EH (cell line): ENCODE measurements at places on chromosomes 12 and 14.

- peak; percentile 81 for DNase-seq
These were observed 85.0 kb downstream of the CRADD start for GRCh38 chr12:93762059-93762719.

- no peak for DNase-seq
These were observed 3.0 kb upstream of the SLC38A1 start for GRCh38 chr12:46271863-46272262.

GRCh38 chr12:56189918-56190694, 823 bp upstream of the SMARCC2 start:
- peak; percentile 85 for DNase-seq

- DNase-seq: peak; percentile 27
These were observed 135.3 kb downstream of the OTOGL start for GRCh38 chr12:80234667-80235066.

- DNase-seq: no peak
These were observed 343.1 kb downstream of the FLRT2 start for GRCh38 chr14:85873006-85873405.

- DNase-seq: no peak
These were observed 12.2 kb downstream of the PRORP start for GRCh38 chr14:35134329-35135123.

DNA sequence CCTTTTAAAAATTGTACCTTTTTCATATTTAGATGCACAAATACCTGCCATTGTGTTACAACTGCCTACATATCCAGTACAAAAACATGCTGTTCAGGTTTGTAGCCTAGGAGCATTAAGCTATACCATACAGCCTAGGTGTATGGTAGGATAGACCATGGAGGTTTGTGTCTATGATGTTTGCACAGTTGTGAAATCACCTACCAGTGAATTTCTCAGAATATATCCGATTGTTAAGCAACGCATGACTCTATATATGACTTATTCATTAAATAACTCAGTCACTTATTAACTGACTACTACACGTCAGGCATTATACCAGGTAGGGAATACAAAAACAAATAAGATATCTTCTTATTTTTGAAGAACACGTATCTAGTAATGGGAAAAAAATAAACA, 26.2 kb upstream of the ETNK1 start:
- no peak for DNase-seq

DNA sequence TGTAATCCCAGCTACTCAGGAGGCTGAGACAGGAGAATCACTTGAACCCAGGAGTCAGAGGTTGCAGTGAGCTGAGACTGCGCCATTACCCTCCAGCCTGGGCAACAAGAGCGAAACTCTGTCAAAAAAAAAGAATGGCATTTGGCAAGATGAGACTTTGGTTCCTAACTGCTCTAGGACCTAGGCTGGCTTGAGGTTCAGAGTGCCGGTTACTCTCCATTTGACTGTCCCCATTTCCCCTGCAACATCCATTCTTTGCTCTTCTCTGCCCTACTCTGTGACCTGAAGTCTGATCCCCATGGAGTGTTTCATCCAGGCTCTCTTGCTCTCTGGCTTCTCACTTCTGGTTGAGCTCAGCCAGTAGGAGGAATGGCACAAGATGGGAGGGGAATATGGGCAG, 26.2 kb upstream of the PPP4R3A start:
- DNase-seq: no peak

- no peak for DNase-seq
These were observed 37.8 kb downstream of the HELB start for GRCh38 chr12:66340131-66340530.

GRCh38 chr12:118377021-118377883, 897 bp downstream of the SUDS3 start:
- no peak for DNase-seq

GRCh38 chr14:37201724-37202123, 4.0 kb downstream of the MIPOL1 start:
- no peak for DNase-seq

GRCh38 chr12:7128681-7129286, at the start of gene RBP5:
Gene RBP5, minus strand, starts transcription at chr12:7128889. Its CDS starts 114 bp downstream, at chr12:7128775.
- DNase-seq: no peak

DNA sequence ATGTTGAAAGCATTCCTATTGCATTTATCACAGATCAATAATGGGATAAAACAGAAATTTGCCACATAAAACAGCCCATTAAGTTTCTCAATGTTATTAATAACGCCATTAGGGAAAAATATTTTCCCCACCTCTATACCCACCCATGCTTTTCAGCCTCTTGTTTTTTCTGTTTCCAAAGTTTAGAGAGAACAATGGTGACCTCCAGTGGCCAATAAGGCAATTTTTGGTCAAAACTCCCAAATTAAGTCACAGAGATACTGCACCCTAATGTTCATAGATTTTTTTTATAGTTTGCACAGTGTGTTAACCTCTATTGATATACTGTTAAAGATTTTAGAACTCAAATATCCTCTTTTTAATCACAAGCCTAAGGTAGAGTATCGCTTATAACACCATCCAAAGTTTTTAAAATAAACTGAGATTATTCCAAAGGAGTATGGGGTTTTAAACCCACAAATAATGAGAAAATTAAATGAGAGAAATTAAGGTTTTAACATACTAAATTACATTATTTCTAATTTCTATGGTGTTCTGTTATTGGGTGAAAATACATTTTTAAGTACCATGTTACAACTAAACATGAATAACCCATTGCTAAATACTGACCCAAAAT, 184.7 kb upstream of the DCN start:
- DNase-seq: peak; percentile 43

GRCh38 chr14:34135492-34135891, 184.6 kb upstream of the EGLN3 start:
- DNase-seq: no peak

DNA sequence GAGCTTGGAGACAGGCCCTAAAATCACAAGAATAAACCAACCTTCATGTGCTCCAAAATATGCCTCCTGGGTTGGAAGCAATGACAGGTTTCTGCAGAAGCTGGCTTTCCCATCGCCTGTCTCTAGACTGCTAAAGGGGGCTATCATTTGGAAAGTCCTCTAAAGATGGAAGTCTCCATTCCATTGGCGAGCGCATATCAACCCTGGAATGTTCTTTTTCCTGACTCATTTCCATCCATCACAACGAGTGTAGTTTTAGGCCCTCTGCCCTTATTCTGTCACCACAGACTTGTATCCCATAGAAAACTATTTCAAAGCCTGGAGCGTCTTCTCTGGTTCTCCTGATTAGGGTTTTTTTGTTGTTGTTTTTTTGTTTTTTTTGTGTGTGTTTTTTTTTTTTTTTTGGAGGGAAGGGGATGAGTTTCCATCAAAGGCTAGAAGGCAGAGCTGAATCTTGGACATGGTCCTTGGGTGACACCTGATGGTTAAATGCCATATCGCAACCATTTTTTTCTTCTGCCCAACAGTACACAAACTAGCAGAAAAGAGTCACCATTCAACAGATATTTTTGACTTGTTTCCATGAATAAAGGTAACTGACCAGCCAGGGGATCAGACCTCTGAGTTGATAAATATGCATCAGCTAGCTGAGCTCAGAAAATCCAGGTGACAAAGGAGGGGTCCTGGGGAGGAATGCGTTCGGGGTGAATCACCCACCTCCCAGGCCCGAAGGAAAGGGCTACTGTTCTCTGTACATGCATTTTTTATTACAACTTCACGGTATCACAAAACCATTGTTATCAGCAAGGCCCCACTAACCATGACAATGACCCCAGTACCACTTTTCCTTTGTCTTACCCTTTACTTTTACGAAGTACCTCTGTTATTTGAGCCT, 40.5 kb downstream of the KCNA5 start:
- DNase-seq: peak; percentile 76

- peak; percentile 46 for DNase-seq
These were observed 23.2 kb downstream of the FOS start for GRCh38 chr14:75301666-75302325.

GRCh38 chr12:30824311-30824710, 69.6 kb upstream of the CAPRIN2 start:
- no peak for DNase-seq

DNA sequence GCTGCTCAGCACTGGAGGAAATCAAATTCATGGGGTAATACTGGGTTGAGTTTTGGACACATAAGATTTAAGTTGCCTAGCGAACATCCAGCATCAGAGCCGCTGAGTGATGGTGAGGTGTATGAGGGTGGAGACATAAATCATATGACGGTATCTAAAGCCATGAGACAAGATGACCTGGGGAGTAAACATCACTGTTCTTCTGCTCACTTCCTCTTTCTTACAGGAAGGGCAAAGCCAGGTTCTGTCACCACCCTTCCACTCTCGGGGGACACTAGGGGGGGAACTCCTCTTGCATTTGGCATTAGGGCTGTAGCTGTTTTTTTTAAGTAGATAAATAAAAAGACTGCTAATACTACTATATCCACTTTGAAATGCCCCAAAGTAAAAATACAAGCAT, 24.0 kb downstream of the PRDM4 start:
- DNase-seq: no peak

- peak; percentile 58 for DNase-seq
These were observed 127.7 kb upstream of the MAX start for GRCh38 chr14:65229748-65230728.

DNA sequence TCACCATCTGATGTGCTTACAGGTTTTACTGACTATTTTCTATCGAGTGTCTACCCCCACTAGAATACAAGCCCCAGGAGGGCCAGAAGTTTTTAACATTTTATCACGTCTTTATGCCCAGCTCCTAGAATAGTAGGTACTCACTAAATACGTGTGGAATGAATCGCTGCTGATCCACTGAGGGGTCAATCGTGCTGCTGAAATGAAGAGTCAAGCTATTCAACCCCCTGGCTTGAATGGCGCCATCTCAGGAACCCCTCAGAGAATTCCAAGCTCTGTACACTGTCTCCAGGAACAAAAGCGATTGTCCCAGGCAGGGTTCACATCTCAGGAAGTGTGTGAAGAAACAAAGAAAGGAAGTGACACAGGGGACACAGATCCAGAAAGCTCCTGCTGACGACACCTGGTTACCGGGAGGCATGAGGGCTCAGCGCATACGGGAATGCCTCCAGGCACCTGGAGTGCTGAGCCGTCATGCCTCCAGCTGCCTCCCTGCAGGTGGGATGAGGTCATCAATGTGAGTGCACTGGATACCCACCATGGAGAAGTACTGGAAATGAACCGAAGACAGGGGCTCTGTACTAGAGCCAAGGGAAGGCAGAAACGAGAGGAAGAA, 45.6 kb downstream of the PITPNM2 start:
- DNase-seq: no peak

- no peak for DNase-seq
These were observed 67.2 kb downstream of the FERMT2 start for GRCh38 chr14:52883658-52884057.

DNA sequence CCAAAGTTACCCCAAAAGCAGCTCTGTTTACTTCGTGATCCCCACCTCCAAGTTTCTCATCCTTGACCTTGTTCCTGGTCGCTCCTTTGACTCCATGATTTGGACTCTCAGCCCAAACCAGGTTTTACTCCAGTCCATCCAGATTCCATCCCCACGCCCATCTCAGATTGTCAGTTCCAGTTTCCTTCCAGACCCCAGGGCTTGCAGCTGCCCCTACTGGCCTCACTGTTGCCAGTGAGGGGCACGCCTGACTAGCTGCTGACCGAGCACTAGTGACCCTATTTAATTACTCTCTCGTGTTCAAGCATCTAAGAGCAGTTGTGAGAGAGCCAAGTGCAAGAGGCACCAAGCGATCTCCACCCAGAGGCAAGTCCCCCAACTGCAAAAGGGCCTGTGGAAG, 155.1 kb upstream of the FUT8 start:
- no peak for DNase-seq

- DNase-seq: peak; percentile 67
These were observed 17.3 kb upstream of the YY1 start for GRCh38 chr14:100221533-100222223.

DNA sequence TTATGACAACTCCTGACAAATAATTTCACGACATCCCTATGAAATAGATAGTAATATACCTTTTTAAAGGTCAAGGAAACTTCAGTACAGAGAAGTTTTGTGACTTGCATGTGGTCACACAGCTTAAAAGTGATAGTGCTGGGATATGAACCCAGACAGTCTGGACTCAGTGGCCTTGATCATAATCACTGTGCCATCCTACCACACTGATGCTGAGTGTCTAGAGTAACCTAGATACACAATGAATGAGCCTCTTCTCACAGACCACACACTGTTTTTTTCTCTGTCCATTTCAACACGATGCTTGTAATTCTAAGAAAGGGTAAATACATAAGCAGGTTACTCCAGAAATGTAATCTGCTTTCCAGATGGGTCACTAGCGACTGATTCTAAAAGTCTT, 88.2 kb downstream of the SYNE2 start:
- DNase-seq: no peak

- DNase-seq: no peak
These were observed 25.5 kb upstream of the RASSF8 start for GRCh38 chr12:25932971-25933370.
